Stimulated activated CD4-positive, alpha-beta T cell treated with anti-CD3 and anti-CD28 coated beads, TNF-alpha, amount 100 ng/mL, for 1 hour (primary cell): ENCODE measurements at places on chromosomes 3 and 15.

GRCh38 chr15:60162968-60163355 lies 158.9 kb downstream of the FOXB1 start:
- DNase-seq, result no peak

DNA sequence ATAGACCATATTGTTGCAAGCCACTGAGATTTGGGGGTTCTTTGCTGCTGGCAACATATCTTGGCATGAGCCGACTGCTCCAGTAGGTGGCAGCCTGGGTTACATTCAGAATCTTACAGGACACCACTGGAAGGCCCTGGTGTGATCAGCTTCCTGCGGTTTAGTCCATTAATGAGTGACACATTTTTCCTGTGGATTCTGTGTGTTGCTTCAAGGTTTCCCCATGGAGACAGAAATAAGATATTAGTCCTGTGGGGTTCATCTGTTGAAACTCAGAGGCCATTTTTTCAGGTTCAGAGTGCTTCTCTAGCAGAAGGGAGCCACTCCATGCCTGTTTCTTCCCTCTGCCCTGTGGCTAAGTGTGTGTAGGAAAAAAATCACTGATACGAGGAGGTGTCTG lies 116.2 kb downstream of the MFSD1 start:
- no peak for DNase-seq

GRCh38 chr3:57946970-57947381 lies 61.2 kb upstream of the FLNB start:
- DNase-seq, result no peak

GRCh38 chr3:103516950-103517349 lies 1082.1 kb downstream of the ZPLD1 start:
- DNase-seq, result no peak

DNA sequence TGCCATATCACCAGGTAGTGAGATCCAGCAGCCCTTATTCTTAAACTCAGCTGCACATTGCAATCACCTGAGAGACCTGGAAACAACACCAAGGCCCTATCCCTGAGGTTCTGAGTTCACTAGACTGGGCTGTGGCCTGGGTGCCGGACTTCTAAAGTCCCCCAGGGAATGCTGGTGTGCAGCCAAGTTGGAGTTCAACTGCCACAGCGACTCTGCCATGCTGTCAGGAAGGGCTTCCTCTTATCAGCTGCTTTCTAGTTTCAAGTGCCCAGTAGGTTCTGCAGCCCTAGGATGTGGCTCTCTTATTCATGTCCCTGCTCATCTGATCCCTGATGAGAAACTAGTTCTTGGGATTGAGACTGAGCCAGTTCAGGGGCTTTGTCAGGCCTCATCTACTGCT lies 47.8 kb downstream of the ACAA1 start:
- DNase-seq, result no peak

- DNase-seq, result no peak
Observed at GRCh38 chr3:52923963-52924362, 26.6 kb upstream of the STIMATE start.

DNA sequence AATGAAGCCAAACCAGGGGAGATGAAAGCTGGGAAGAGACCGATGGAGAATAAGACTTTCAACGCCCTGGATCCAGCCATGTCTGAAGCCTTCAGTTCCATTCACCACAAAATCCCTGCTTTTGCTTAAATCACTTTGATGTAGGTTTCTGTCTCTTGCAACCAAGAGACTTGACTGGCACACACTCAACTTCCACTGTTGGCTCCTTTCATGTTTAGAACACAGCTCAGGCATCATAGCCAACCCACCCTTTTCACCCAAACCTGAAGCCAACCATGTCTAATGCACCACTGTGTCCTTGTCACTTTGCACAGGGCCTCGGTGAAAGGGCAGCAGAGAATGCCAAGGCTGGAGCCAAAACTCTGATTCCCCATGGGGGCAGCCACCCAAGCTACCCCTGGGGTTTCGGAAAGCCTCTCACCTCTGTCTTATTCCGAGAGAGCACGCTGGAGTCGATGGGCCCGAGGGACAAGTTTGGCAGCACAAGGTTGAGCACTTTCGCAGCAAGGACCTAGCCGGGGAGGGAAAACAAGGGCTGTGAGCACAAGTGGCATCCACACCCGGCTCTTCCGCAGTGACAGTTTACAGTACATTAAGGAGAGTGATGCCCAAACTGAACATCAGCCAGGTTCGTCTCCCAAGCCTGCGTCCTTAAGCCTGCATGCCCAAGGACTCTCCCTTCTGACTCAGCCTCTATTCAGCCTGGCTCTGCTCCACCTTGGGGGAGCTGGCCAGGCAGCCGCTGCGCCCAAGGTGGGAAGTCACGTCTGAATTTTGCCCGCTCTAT lies 37.6 kb downstream of the ABTB1 start:
- DNase-seq, result no peak

GRCh38 chr3:14093831-14094230 lies 30.8 kb downstream of the CHCHD4 start:
- no peak for DNase-seq

DNA sequence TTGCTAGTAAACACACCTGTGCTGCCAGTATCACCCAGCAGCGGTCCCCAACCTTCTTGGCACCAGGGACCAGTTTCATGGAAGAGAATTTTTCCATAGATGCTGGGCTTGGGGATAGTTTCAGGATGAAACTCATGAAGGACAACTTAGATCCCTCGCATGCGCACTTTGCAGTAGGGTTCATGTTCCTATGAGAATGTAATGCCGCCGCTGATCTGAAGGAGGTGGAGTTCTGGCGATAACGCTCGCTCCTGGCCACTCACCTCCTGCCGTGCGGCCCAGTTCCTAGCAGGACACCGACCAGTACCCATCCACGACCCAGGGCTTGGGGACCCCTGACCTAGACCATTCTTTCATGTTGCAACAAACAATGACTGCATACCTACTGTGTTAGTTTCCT lies 89.7 kb downstream of the TOP2B start:
- no peak for DNase-seq

- DNase-seq, result peak; percentile 18
Observed at GRCh38 chr15:42704492-42704926, 32.4 kb downstream of the CDAN1 start.

DNA sequence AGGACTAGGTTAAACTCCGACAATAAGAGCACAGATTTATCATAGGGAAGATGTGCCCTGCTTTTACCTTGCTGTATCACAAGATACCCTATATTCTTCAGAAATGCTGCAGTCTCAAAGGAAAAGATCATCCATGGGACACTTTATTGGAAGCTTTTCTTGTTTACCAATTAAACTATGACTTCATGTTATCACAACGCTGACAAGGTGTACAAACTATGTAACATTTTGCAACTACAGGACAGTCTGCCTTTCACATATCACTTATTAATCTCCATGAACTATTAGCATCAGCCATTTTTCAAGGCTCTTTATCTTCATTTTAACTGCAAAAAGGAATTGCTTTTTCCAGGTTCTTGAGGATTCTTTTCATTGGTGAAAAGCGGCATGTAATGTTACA lies 34.0 kb downstream of the CBLB start:
- DNase-seq, result no peak

DNA sequence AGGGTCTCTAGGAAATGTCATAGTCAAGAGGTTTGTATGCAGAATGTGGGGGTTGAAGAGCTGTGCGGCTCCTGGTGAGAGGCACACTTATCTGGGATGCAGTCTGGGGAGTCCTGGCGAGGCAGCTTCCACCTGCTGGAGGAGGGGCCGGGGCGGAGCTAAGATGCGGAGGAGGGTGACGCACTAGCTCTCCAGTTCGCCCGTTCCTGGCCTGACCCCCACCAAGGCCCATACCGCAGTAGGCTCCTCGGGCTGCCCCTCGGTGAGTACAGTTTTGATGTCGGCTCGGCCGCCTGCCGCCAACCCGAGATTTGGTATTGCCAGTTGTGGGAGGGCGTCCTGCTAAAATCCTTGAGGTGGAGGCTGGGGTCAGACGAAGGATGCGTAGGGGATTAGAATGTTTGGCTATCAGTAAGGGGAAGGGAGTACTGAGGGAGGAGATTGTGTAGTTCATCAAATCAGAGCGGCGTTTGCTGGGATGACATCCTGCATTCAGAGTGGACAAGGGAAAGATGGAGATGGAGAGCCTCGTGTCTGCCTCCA lies at the start of gene SCG5:
SCG5 (plus strand) TSS at position 194 of the 543 bp plus-strand sequence. CDS start 1,883 bp downstream, outside the sequence.
- DNase-seq, result no peak

GRCh38 chr3:38454884-38455638 lies 1.4 kb downstream of the ACVR2B start:
- DNase-seq, result no peak

DNA sequence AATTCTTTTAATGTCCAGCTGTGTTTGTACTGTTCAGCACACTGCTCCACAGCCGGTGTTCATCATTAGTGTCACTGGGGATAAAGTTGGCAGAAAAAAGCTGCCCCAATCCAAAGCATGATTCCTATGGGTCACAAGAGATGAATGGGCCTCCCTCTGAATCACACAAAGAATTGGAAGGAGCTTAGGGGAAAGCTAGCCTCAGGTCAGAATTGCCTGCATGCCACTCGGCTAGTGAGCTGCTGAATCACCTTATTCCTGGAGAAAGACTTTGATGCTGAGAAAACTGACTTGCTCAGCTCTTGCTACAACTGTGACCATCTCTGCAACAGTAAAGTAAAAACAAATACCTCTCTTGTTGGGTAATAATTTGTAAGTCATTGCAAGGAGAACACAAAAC lies 3.5 kb downstream of the CCK start:
- no peak for DNase-seq

- no peak for DNase-seq
Observed at GRCh38 chr15:85539491-85539890, 159.1 kb downstream of the AKAP13 start.

GRCh38 chr15:98403569-98403968 lies 244.8 kb upstream of the IGF1R start:
- DNase-seq, result no peak

- DNase-seq, result no peak
Observed at GRCh38 chr15:99442252-99442897, 123.4 kb upstream of the MEF2A start.

DNA sequence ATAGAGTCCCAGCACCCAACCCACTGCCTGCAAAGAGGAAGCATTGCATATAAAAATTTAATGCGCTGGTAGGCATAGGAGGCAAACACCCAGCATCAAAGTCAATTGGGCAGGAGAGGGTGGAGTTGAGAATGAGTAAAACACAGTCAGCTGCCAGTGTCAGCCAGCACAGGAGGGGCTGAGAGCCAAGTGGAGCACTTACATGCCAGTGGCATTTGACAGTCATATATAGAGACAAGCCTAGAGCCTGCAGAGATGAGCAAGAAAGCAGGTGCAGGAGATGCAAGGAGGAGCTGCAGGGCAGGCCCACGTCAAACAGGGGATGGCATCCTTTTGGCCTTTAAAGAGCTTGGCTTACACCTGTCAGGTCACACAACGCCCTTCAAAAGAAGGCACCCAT lies 27.6 kb upstream of the ZFAND6 start:
- DNase-seq, result no peak

DNA sequence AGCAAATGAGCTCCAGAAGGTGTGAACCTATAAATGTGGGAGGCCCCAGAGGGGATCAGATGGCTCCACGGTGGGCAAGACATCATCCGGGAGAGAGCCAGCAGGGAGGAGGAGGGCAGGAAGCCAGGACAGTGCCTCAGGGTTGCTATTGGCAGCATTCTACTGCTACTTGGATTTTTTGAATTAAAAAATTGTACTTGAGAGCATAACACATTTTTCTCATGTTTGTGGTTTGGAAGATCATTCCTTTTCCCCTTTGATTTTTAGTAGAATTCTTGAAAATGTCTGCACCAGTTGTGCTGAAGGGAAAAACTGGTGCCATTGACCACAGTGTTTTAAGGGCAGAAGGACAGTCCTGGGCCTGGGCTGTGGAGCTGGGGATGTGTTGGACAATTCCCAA lies 59.2 kb downstream of the LYZL4 start:
- no peak for DNase-seq

GRCh38 chr15:77004189-77004588 lies 9.3 kb downstream of the PSTPIP1 start:
- no peak for DNase-seq

DNA sequence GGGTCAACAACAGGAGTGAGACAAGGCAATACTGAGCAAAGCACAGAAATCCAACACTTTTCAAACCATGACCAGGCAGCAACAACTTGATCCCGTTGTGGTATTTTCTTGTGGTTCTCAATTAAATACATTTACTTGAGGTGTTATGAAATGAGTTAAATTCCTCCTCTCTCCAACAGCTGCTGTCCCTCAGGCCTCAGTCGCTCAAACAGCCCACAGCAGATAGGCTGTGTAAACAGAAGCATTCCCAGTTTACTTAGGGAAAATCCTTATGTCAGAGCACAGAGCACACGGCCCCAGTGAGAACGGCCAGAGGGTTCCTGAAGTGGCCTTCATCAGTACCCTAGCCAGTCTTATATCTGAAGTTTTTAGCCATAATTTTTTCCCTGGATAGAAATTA lies 359.9 kb downstream of the AGBL1 start:
- DNase-seq, result no peak

DNA sequence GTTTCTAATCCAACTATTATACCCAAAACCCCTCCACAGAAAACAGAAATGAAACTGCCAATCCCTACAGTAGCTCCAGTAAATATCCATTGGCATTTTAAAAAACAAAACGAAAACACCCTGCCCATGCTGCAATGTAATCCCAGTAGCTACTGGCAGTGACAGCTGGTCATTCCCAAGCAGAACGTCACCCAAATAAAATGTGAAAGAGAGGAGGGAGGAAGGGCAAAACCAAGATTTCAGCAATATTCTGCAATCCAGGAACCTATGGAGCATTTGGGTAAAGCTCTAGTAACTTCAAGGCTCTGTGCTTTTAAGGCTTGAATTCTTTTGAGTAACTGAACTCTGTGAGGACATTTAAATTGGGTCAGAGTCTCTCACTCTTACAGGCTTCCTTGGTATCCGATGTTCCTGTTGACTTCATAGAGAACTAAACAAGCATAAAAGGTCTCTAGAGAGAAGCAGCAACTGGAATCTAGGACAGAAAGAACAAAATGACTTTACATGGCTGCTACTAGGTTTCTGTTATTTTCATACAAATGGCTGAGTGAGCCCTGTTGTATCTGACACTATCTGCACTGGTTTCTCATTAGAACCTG lies 136.2 kb downstream of the TNIK start:
- no peak for DNase-seq

GRCh38 chr3:54353546-54353945 lies 231.2 kb downstream of the CACNA2D3 start:
- no peak for DNase-seq

DNA sequence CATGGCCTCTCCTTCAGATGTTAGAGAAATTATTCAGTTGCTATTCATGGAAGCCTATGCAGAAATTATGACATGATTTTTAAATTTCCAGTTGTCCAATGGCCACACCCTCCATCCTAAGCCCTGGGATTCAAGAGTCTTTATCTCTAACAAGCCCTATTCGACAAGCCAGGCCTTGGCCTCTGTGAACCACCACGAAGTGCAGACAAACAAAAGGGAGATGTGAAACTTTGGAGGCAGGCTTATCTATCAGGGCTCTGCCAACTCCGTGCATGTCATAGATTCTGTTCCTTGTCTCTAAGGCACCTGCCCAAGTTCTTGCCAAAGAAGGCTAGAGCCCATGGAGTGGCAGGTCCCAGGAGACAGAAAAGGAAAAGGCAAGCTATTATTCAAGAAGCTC lies 212.4 kb upstream of the ADAMTS9 start:
- DNase-seq, result no peak

GRCh38 chr15:90259524-90259923 lies 5.9 kb upstream of the NGRN start:
- DNase-seq, result no peak

GRCh38 chr3:178536211-178537079 lies at the start of gene KCNMB2:
Gene KCNMB2, plus strand, starts transcription at chr3:178536436.
- no peak for DNase-seq

GRCh38 chr3:180496995-180497394 lies 105.0 kb upstream of the TTC14 start:
- no peak for DNase-seq

- DNase-seq, result no peak
Observed at GRCh38 chr3:195032106-195032759, 238.7 kb downstream of the XXYLT1 start.
